ENCODE measurements at places on chromosomes 12 and 14.
A peak's percentile ranks its signal among the peaks of the same experiment; 100 is the strongest.

DNA sequence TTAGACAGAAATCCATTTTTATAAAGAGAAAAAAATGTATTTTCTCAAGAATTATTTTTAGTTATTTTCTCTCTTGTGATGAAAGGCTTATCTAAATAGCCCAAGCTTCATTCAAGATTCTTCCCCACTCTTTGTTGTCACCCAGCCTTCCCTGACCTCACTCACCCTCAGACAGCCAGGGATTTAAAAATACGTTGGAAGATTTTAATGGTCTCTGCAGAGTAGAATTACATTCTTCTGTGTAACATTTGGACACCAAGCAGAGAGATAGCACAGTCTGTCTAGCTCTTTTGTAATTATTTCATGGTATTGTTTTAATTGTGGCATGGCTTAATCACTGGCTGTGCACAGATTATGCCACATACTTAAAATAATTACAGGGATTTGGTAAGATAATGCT, 130.3 kb downstream of the IGF1 start:
- no peak for DNase-seq

- no peak for DNase-seq
Observed at GRCh38 chr12:100458191-100458590, 15.5 kb upstream of the NR1H4 start.

GRCh38 chr12:124443931-124444712, 123.3 kb downstream of the NCOR2 start:
- DNase-seq, result no peak

DNA sequence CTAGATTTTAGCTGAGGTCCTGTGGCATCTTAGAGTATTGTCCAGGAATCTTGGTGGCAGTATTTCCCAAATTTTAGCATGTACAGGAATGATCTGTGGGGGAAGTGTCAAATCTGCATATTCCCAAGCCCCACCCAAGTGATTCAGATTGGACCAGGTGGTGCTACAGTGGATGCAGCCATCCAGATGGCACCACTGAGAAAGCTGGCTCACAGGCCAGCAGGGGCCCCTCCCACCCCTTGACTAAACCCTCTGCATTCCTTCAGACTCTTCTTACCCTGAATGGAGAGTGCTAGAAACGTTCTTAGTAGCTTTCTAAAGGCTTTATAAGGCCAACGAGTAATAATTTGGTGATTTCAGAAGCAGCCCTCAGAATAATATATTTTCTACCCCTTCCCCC, 255.2 kb downstream of the NRXN3 start:
- DNase-seq, result no peak

DNA sequence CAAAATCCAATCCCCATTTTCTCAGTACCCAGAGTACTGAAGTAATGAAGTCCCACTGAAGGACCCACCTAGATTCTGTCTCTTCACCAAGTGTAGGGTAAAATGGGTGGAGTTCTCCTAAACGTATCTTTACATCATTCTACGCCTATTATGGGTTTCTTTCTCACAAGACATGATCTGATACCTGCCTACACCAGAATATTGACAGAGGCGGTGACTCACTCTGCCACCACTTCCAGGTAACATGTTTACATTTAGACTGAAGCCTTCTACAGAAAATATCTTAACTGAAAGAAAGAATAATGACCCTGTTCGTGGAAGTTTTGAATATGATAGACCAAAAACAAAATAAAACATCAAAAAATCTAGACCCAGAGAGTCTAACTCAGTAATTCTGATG, 89.8 kb downstream of the BTG1 start:
- DNase-seq, result peak; percentile 38

GRCh38 chr12:127675936-127676335, 591.0 kb upstream of the TMEM132C start:
- no peak for DNase-seq

DNA sequence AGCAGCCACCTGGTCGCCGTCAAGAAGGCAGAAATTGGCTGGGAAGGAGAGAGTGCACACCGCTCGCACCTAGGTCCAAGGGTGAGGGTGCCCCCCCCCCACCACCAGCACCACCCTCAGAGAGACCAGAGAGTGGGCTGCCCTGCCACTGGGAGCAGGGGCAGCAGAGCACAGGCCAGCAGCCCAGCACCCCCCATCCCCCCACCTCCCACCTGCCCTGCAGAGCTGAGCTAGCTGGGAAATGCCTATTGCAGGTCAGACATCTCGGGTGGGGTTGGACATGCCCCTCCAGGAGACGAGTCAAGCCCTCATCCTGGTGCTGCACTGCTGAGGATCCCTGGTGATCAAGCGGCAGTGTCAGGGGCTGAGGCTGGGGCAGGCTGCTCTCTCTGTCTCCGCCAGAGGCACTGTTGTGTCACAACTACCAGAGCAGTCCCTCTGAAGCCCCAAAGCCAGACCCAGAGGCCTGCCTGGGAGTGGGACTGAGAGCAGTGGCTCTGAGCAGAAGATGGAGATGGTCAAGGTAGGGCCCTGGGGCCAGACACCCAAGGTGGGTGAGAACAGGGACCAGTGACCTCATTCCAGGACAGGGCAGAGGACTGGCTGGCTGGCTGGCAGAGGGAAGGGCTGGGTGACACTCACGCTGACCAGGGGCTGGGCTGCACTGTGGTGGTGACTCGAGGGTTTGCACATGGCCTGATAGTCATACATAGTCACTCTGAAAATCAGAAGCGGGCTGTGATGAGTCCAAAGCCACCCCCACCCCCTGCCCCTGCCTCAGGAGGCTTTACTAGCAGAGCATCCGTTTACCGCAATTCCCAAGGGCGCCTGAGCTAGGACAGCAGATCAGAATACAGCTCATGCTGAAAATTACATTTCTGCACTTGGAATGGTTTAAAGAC, 19.7 kb upstream of the LRTM2 start:
- DNase-seq, result no peak

DNA sequence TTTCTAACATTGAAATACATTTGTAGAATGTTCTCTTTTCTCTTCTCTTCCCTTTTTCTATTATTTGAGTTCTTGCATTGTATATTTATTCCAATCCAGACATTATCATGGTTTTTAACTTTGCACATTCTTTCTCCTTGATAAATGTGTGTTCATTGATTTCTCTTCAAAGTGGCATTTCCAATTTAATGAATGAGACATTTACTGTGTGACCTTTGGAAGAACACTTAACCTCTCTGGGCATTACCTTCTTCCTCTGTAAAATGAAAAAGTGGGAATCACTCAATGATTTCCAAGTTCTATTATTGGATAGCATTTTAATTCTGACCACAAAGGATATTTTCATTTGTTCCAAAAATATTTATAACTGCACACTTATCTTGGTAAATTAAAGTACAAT, 1095.8 kb downstream of the GALC start:
- no peak for DNase-seq

- DNase-seq, result no peak
Observed at GRCh38 chr12:104482113-104482512, 25.4 kb downstream of the CHST11 start.

DNA sequence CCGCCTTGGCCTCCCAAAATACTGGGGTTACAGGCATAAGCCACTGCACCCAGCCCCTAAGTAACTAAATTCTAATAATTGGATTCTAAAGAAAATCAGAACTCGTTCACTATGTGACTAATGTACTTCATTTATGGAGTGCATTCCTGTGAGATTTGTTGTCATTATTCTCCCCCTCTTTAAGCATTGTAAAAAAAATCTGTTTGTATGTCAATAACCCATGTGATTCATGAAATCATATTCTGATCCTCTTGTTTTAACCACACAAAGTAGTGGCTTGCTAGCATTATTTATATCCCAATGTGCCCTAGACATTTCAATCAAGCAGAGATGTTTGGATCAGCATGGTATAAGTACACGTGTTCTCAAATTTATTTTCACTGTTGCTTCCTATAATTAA, 78.2 kb upstream of the OSBPL8 start:
- no peak for DNase-seq

- DNase-seq, result no peak
Observed at GRCh38 chr12:76042147-76042546, 10.6 kb upstream of the PHLDA1 start.

DNA sequence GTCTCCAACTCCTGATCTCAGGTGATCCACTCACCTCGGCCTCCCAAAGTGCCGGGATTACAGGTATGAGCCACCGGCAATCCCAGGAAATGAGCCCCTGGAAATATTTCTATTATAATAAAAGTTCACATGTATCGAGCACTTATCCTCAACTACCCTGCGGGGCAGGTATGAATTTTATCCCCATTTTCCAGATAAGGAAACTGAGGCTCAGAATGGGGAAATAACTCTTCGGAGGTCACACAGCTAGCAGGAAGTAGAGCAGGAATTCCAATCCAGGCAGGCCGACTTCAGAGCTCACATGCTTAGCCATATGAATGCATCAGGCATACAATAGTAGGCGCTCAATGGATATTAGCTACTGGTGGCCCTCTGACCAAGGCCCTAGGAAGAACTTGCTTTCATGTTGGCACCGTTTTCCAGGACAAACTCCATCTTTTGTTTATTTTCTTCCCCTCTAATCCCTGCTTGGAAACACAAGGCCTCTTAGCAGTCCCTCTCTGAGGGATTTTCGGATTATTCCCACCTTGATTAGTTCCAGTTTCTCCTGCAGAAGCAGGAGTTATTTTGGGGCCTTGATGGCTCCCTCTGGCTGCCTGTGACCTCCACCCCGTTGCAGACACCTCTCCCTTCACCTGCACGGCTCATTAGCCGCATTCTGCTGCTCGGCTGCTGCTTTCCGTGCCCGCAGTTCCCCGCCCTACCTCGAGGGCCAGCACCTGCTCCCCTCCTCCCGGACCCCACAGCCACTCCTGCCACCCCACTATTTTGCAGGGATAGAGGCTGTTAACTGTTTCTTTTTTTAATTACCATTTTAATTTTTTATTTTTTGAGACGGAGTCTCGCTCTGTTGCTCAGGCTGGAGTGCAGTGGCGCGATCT, 18.7 kb upstream of the POP5 start:
- no peak for DNase-seq

- DNase-seq, result no peak
Observed at GRCh38 chr14:31229009-31229408, 21.4 kb upstream of the HECTD1 start.

- DNase-seq, result no peak
Observed at GRCh38 chr14:89616852-89617341, 199.9 kb upstream of the FOXN3 start.

DNA sequence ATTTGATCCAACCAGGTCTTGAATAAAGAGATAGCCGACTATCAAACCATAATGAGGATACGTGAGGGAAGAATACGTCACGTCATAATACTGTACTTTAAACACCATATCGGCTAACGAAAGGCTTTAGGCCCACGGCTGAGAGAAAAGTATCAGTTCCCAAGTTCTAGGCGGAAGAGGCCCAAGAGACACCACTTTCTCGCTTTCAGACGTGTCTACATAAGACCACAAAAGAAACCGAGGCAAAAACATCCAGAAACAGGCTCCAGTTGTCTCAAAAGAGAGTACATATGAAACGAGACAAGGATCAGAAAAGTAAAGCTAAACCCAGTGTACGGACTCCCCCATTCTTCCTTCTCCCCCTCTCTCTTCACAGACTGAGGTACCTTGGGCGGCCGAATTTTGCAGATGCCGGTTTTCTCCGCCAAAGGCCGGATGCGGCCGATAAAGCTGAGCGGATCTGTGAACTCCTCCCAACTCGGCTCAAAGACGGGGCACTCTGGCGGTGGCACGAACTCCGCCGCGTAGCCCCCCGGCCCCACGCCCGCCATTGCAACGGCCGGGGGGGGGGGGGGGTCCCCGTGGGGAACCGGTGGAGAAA, 479 bp downstream of the KDM5A start:
- DNase-seq, result no peak

- no peak for DNase-seq
Observed at GRCh38 chr12:56103823-56104108, 593 bp upstream of the PA2G4 start.

- DNase-seq, result no peak
Observed at GRCh38 chr12:45220363-45220931, 4.6 kb downstream of the ANO6 start.

- no peak for DNase-seq
Observed at GRCh38 chr12:54032086-54032619, 697 bp upstream of the HOXC5 start.

- no peak for DNase-seq
Observed at GRCh38 chr12:26244503-26244902, 49.1 kb downstream of the SSPN start.

GRCh38 chr14:101808020-101808641, 46.6 kb downstream of the PPP2R5C start:
- DNase-seq, result no peak

DNA sequence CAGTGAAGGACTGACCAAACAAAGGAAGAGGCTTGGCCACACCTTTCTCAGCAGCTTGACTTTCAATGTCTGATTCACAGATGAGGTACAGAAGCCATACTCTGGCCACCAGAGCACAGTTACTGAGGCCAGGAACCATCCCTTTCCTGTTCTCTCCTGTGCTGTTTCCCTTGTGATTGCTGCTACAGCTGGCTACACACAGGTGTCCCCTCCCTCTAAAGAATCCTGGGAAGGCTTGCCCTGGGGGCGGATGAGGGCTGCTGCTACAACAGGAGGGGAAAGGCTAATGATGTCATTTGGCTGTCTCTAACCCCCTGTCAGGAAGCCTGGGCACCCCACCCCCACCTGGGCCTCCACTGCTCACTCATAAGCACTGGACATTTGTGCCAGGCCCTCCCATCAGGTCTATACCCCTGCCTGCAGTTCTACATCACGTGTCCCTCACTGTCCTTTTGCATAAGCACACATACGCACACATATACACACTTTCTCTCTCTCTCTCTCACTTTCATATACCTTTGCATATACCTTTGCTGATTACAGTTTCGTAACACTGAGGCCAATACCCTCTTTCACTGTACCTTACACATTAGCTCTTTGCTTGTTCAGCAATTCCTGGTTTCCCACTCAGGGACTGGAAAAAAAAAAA, 41.4 kb downstream of the PRPF40B start:
- DNase-seq, result no peak

- DNase-seq, result no peak
Observed at GRCh38 chr12:69688021-69688420, 11.1 kb downstream of the BEST3 start.

DNA sequence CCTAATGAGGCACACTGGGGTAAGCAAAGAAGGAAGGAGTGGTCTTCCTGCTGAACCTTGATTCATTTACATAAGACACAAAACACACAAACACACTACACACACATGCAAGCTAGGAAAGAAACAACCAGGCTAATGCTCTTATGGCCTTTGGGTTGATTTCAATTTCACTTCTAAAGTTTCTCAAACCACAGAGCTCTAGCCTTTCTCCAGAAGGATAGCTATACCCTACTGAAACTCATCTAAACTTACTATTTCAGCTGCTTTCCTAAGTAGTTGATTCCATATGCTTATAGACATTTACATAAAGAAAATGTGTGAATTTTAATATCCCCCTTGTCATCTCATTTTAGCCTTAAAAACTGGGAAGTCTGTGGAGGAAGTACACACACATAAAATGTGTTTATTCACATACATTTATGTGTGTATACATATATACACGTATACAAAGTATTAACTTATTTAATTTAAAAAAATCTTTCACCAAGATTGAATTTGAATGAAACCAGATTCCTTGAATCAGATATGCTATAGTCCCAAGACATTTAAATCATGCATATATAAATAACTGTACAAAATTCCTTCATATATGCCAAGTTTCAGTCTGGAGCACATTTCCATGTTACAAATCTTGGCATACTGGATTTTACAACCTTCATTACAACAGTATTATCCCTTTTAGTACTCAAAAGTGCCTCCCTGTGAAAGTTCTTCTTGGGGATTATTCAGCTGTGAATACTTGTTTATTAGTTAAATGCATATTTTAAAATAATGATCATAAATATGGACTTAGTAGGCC, 231.8 kb upstream of the NPAS3 start:
- no peak for DNase-seq

GRCh38 chr14:64232095-64232838, 61.9 kb downstream of the ESR2 start:
- no peak for DNase-seq

- DNase-seq, result no peak
Observed at GRCh38 chr12:79300199-79300568, 390.6 kb downstream of the PAWR start.
